Stimulated activated CD8-positive, alpha-beta memory T cell treated with anti-CD3 and anti-CD28 coated beads, Interleukin-15, amount 100 ng/mL, for 1 hour (primary cell): ENCODE measurements at places on chromosomes 1 and 21.

GRCh38 chr1:116203181-116203723 is 92.1 kb downstream of the MAB21L3 start:
- no peak for DNase-seq

DNA sequence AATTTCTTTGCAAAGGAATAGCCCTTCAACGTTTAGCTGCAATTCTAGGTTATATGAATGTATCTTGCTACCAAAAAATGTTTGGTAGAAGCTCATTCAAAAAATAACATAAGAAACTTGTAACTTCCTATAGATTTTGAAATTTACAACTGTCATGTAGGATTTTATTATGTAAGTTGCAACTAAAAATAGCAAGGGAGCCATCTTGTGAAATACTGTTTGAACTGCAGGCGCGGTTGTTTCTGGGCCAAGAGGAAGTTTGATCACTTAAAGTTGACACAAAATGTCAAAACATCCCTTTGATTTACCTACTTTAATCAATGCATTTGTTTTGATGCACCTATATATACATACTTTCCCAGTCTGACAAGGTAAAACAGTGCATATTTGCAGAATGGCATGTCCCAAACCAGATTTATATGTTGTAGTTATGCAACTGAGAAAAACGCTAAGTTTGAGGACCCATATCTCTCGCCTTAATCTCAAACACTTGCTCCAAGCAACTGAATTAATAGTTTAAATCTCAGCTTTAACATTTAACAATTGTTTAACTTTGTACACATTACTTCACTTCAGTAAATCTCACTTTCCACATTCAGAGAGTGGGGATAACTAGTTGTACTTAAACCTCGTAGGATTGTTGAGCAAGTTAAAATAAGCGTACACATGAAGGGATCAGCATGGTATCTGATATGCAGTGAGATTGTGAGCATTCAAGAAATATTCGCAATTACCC is 63.9 kb downstream of the KCNK2 start:
- no peak for DNase-seq

GRCh38 chr1:154265586-154265985 is 6.8 kb upstream of the HAX1 start:
- no peak for DNase-seq

DNA sequence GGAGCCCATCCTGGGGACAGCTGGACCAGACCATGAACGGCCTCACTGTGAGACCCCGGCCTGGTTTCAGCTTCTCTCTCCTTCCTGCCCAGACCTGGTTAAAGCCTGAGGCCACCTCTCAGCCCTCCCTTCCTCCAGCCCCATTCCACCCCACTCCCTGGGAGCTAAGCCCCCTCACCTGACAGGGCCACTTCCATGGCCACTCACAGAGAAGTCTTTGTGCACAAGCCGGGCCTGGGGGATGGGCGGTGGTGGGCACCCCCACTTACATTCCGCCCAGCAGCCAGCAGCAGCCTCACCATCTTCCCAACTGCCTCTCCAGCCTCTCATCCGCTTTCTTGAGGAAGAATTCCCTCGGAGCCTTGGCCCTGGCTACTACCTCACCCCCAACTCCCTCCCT is 40.4 kb downstream of the RHBG start:
- no peak for DNase-seq

DNA sequence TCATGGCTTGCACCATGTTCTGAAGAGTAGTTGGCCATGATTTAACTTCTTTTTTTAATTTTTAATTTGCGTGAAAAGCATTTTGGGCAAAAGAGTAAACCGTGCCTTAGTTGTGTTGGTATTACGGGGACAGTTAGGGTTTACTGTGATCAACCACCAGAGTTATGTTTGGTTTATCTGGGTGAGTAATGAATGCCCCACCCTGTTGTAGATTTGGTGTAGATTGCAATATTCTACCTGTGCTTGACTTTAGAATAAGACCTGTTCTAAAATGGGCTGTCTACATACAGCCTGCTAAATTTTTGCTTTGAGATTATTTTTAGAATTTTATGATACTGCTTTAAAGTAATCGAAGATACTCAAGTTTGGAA is 1.4 kb downstream of the USP25 start:
- DNase-seq = no peak

GRCh38 chr1:90201467-90202358 is 206.8 kb downstream of the ZNF326 start:
- DNase-seq = no peak

GRCh38 chr1:30786264-30786991 is 28.9 kb upstream of the LAPTM5 start:
- DNase-seq = no peak

DNA sequence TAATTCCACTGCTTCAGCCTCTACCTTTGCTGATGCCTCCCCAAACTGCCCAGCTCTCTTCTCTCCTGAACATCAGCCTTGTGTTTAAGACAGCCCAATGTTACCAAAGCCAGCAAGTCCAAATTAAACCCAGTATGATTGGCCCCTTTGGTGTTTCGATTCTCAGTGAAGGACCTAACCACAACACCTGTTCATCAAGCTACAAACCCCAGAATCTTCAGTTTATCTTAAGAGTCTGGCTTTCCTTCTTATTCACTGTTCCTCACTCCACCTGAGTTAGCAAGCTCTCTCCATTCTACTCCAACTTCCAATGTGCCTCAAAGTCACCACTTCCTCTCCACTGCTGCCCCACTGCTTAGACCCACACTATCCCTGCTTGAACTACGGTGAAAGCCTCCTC is 25.5 kb upstream of the ITPKB start:
- no peak for DNase-seq

GRCh38 chr1:84345220-84345619 is 43.7 kb downstream of the SAMD13 start:
- DNase-seq = no peak

- DNase-seq = no peak
Measured at GRCh38 chr21:27257908-27258556, 291.1 kb upstream of the ADAMTS5 start.

DNA sequence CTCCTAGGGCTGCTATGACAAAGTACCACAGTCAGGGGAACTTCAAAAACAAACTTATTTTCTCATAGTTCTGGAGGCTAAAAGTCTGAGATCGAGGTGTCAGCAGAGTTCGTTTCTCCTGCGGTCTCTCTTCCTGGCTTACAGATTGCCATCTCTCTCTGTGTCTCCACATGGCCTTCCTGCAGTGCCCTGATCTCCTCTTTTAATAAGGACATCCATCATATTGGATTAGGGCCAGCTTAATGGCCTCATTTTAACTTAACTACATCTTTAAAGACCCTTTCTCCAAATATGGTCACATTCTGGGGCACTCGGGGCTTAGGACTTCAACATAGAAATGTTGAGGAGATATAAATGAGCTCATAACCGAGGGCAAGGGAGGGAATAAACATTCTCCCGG is 12.2 kb downstream of the C1orf74 start:
- DNase-seq = no peak

GRCh38 chr1:23638786-23639241 is 52.8 kb upstream of the RPL11 start:
- DNase-seq = no peak

- no peak for DNase-seq
Measured at GRCh38 chr1:145730467-145730866, 11.2 kb downstream of the CD160 start.

- no peak for DNase-seq
Measured at GRCh38 chr1:160565564-160565963, 13.7 kb downstream of the CD84 start.

- no peak for DNase-seq
Measured at GRCh38 chr1:99004861-99005442, at the start of gene PLPPR5. Gene PLPPR5, minus strand, starts transcription at chr1:99004861. Its CDS starts 190 bp downstream, at chr1:99004671.

DNA sequence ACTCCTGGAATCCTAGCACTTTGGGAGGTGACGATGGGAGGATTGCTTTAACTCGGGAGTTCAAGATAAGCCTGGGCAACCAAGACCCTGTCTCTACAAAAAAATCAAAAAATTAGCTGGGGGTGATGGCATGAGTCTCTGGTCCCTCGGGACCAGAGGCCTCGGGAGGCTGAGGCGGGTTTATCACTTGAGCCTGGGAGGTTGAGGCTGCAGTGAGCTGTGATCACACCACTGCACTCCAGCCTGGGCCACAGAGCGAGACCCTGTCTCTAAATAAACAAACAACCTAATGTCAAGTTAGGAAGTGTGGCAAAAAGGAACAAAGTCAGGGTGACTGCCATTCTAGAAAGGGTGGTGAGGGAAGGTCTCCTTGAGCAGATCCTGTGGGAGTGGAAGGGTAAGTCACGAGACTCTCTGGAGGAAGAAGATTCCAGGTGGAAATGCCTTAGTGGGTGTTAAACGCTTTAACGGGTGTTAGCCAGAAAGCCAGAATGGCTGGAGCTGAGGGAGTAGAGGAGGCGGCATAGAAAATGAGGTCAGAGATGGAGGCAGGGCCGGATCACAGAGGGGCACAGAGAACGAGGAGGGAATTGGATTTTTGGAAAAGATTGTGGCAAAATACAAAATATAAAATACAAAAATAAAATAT is 62.2 kb upstream of the ATP5PO start:
- DNase-seq = no peak

- no peak for DNase-seq
Measured at GRCh38 chr1:244289991-244290785, 161.5 kb downstream of the ADSS2 start.

GRCh38 chr1:87951852-87952251 is 623.2 kb downstream of the LMO4 start:
- no peak for DNase-seq

GRCh38 chr21:46171996-46172862 is 12.0 kb downstream of the SPATC1L start:
- DNase-seq = no peak

- DNase-seq = no peak
Measured at GRCh38 chr21:32658524-32658923, 46.3 kb upstream of the CFAP298 start.

DNA sequence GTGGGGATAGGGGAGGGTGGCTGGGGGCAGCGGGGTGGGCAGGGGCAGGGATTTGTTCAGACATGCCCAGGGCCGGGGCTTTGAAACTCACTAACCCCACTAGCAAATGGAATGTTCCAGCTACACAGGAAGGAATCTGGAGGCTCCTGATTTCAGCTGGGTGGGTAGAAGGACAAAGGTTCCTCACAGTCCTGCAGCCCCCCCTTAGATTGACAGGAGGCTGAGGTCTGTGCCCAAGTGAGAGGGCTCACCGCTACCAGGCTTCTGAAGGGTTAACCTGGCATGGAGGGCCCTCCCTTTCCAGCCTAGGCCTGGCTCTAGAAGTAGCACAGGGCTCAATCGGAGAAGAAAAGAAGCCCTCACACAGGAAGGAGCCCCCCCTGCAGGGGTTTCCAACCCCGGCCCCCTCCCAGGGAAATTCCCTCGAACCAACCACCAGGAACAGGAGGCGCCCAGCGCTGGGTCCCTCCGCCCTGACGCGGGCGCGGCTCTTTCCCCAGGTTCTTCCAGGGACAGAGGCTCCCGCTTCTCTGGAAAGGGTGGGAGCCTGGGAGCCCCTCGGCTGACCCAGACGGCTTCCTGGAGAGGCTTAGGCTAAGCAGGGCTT is 3.3 kb downstream of the EPHA2 start:
- no peak for DNase-seq

DNA sequence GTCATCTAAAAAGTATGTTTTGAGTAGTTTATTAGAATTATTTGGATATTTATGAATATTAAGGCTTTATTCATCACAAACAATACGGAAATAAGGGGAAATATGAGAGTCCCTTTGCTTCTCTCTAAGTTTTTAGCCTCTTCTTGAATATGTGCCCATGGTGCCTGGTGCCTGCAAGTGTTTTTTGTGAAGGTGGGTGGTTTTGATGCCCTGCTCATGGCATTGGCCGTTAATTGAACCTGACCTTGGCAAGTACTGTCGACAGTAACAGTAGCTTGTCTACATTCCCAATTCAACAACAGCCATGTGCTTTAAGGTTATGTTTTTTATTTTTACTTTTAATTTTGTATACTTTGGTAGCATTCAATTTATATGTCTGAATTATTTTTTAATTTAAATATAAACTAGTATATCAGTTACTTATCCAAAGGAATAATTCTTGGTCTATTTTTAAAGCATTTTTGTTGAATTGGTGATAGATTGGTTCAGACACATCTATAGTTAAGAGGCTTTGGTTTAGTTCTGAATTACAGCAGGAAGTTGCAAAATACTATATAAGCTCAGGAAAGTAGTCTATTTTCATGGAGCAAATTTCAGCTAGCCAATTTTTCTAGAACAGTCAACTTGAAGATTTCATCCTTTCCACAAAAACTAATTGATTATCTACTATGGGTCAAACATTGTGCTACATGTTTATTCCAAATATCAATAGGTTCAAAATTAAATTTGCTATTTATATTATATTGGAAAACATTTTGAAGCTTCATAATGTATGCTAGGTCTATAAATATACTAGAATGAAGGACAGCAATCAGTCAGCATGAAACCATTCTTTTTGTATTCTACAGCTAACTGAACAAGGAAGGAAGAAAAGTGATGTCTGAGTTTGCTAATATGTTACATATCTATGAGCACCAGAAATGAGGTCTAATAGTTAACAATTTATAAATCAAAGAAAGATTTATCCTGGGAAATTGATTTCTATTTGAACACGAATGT is 184.4 kb downstream of the MRPL39 start:
- DNase-seq = no peak

DNA sequence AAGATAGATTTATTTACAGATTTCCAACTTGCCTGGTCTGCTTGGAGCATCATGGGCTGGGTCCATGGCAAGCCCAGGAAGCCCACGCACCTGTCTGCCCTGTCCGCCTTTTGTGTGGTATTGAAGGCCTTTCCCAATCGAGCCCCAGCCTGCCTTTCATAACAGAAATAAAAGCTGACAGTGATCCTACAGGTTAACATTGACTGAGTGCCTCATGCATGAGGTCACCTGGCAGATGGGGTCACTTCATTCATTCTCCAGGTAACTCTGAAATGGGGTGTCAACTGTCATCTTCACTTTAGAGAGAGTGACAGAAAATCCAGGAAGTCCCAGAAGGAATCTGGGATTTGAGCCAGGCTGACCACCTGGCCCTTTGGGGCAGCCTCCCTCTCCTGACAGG is 36.3 kb upstream of the CASZ1 start:
- no peak for DNase-seq

DNA sequence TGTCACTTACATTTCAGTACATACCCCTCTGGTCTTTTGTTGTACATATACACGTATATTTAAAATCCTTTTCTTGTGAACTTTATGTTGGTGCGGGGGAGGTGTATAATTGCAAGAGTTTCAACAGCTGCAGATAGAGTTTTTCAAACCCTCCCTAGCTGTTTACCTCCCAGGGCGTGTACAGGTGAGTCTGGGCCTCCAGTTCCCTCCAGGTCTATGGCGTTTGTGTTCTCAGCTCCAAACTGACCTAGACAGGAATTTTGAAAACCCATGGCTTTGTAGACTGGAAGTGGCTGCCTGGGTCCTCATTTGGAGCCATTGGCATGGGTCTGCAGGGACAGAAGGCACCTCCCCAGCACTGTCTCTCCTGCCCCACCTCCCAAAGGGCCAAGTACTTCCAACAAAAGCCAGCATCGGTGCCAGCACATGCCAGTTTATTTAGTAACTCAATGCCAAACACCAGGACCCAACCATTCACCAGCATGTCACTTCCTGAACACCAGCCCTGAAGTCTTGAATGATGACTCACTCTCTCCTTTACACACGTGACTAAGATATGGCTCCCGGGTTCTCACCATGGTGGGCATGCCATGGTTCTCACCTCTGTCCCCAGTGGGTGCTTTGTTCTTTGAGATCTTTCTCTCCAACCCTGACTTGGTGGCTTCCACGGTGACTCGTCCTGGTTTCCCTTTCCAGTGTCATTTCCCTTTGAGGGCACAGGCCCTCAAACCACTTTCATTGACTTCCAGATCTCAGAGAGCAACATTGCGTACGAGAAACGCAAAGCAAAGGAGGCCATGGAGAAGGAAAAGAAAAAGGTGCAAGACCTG is 57.3 kb upstream of the EFHD2 start:
- DNase-seq = peak; percentile 4
